Activated T-cell treated with anti-CD3 and anti-CD28 coated beads, Interleukin-2, amount 50 U/mL, for 48 hours (primary cell): ENCODE measurements at places on chromosomes 2 and 18.

GRCh38 chr2:19580830-19581229, 222.4 kb upstream of the OSR1 start:
- DNase-seq = no peak

GRCh38 chr2:36701391-36701795, 4.9 kb downstream of the VIT start:
- DNase-seq = no peak

GRCh38 chr18:58924473-58924872, 59.8 kb downstream of the ZNF532 start:
- no peak for DNase-seq

DNA sequence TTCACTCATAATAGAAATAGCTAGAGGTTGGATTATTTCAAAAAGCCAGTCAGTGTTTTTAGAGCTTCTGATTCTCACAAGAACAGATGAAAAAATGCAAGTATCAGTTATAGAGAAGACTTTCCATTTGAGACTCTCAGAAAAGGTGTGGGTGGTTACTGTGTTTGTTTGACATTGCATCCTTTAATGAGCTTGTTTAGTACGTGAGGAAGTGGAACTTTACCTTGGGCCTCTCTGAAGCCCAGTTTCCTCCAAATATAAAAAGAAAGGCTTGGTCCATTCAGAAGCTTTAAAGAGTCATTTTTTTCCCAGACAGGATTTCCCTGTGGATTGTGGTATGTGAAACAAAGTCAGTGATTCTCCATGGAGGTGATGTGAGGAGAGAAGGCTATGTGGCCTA, 89.9 kb upstream of the RANBP2 start:
- no peak for DNase-seq

DNA sequence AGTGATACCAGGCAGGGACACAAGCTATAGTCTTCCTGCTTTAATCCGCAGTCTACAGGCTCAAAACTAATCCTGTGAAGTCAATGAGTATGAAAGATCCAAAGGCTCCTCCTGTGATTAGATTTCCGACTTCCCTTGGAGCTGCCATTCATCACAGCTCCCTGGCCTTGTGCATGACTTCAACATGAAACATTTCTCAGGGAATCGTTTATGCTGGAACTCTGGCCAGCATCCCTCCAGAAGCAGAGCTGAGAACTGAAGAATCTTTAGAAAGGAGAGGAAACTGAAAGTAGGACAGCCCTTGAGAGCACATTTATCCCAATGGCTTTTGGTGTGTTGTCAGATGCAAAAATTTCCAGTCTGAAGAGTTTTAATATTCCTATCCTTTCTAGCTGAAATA, 84.3 kb upstream of the SESTD1 start:
- DNase-seq = no peak
